IPS-NIHi11 (cell line): ENCODE measurements at places on chromosomes 11 and 22.
A peak's percentile ranks its signal among the peaks of the same experiment; 100 is the strongest.

- no peak for DNase-seq
Observed at GRCh38 chr11:34613552-34614056, 7.3 kb upstream of the EHF start.

- DNase-seq = no peak
Observed at GRCh38 chr11:45105984-45106375, 40.5 kb upstream of the PRDM11 start.

DNA sequence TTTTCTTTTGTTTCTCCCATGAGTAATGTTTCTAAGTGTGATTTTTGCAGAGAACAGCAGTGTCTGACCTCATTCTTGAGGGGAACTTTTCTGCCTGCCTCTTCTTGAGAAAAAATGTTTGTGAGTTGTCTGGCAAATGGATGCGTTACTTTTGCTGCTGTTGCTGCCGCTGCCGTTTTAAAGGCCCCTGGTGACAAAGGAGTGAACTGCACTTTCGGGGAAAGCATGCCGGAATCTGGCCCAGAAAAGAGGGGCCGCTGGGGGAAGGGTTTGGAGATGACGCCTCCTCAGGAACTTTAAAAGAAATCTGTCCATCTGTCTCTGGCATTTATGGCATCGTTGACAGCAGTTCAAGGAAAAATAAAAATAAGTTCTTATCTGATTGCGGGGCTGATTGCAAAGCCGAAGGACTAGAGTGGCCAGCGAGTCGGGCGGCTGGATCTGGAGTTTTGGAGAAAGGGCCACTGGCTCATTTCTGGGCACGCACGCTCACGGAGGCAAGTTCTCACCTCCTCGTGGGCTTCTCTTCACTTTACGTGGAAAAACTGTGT is 16.5 kb downstream of the ZBTB16 start:
- peak; percentile 62 for DNase-seq

DNA sequence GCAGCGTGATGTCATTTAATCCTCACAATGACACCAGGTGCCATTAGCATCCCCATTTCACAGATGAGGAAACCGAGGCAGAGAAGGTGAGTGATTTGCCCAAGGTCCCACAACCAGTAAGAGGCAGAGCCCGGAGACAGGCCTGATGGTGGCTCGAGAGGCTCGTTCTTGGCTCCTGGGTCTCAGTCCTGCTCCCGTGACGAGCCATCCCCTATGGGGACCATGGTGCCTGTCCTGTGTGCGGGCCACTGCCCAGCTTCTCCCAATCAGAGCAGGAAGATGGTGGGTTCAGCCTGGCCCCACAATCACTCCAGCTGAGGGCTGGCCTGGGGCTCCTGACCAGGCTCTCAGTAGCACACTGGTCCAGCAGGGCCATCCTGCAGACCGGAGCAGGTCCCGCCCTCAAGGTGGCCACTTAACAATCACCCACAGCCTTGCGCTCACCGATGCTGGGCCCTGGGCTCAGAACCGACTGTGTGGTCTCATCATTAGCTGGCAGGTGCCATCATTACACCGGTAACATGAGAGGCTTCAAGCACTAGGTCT is 3.6 kb downstream of the ALDH3B1 start:
- no peak for DNase-seq

DNA sequence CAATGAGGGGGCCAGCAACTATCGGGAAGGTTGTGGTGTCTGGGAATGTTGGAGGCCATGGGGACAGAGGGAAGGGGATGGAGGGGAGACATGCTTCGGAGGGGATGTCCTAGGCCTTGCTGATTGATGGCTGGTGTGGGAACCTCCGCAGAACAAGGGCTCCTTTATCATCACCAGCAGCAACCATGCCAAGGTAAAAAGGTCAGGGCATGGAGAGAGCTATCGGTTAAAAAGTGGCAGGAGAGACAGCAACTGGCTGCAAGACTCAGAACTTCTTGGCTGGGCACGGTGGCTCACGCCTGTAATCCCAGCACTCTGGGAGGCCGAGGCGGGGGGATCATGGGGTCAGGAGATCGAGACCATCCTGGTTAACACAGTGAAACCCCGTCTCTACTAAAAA is 3.0 kb downstream of the GSTT4 start:
- DNase-seq = no peak

DNA sequence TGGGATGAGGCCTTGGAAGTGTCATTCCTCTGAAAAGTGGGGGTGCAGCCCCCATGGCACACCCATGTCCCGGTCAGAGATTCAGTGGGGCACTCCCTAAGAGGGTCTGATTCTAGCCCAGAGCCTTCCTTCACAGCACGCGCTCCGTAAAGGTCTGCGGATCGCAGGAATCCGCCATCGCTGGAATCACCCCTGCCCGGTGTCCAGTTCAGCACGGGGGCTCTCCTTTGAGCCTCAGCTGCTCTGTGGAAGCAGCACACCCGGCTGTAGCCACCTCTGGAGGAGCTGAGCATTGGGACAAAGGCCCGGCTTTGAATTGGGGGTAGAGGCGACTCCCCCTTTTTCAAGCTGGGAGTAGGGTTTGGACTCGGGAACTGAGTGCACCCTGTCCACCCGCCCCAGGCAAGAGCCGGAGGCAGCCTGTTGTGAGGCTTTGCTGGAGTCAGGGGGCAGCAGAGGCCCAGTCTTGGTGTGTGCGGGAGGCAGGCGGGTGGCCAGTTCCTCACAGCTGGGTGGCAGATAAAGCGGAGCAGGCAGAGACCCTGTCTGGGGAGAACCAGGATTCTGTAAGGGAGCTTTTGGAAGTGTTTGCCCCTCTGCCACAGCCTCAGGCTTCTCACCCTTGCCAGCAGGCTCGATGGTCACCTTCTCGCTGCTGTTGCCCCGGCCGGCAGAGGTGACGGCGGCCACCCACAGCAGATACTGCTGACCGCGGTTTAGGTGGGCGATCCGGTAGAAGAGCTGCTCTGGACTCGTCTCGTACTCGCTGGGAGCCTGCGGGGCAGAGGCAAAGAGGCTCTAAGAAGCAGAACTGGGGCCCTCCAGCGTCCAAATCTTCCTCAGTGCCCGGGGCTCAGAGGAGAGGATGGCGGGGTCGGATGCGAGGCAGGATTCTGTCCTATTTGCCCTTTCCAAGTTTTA is 115.9 kb downstream of the CEP164 start:
- peak; percentile 92 for DNase-seq

DNA sequence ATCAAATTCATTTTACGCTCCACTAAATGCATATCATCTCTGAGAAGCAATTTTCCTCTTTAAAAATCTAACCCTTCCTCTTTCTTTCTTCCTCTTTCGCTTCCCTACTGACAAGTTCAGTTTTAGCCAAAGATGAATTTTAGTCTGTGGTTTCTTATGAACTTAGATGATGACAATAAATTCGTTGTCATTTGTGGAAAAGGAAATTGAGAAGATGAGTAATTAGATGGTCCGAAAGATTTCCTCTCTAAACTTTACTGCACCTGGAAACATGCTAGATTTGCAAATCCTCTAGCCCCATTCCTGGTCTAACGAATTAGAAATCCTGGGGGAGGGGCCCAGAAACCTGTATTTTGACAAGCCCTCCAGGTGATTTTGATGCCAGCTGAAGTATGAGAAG is 855.4 kb upstream of the CHORDC1 start:
- no peak for DNase-seq

DNA sequence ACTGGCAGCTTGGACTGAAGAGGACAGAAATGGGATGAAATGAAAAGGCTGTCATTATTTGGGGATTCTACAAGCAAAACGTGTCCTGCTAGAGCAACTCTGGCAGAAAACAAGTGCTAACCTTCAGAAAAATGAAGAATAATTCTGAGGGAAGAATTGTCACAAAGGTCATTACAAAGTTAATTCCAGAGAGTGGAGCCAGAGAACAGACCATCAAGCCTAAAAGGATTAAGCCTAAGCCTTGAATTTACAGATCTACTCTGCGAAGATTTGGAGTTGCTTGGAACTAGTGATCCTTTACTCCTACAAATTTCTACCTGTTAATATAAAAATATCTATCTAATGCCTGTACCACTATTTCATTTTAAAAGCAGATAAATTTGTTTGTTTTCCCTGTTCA is 1077.3 kb upstream of the CNTN5 start:
- DNase-seq = no peak

GRCh38 chr11:27468209-27468994 is 4.2 kb downstream of the LGR4 start:
- no peak for DNase-seq

DNA sequence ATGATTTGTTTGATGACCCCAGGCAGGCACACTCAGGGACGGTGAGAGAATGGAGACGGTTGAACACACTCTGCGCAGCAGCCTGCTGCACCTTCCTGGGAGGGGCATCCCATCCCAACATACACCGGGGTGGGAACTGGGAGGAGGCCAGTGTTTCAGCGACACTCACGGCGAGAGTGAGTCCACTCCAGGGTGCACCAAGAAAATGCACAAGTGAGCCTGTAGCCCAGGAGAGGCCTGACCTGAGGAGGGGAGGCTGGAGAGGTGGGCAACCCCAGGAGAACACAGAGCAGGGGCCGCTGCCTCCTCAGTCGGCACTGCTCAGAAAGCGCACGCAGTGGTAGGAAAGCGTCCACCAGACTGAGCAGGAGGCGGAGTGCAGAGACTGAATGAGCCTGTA is 54.5 kb downstream of the IGF2 start:
- no peak for DNase-seq

DNA sequence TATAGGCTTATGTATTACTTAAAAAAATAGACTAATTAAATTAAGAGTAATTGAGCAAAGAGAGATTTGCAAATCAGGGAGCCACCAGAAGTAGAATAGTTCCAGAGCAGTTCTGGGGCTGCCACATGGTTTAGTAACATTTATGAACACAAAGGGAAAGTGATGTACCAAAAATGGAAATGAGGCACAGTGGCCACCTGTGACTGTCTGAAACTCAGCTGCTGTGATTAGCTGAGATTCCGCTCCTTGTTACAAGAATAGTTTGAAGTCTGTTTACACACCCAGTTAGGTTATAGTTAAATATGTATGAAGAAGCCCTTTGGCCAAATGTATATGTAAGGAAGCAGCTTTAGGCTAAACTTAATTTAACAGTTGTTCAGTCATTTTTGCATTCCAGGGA is 901.5 kb upstream of the CHORDC1 start:
- DNase-seq = no peak

DNA sequence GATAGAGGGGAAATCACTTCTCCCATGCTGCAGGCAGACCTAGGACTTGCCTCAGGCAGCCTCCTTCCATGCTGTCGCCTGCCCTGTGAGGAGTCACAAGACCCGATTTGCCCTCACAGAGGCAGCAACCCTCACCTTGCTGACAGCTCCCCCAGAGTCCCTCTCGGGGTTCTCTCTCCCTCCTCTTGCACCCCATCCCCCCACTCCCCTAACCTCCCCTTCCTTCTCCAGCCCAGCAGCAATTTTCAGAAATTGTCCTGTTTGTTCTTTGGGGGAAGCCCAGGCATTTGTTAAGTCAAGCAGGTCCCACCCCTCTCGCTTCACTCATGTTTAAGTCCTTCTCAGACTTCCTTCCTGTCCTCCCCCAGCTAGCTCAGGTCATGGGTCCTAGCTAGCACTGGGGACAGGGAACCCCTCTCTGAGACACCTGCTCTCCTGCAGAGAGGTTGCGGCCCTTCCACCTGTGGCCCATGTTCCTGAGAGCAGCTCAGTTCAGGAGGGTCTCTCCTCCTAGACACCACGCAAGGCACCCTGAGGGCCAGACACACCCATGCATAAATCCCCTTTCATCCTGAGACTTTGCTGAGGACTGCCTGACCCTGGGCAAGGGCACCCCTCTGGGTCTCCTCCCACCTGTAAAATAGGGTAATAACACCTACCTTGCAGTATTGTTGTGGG is 6.3 kb upstream of the FXYD2 start:
- no peak for DNase-seq

DNA sequence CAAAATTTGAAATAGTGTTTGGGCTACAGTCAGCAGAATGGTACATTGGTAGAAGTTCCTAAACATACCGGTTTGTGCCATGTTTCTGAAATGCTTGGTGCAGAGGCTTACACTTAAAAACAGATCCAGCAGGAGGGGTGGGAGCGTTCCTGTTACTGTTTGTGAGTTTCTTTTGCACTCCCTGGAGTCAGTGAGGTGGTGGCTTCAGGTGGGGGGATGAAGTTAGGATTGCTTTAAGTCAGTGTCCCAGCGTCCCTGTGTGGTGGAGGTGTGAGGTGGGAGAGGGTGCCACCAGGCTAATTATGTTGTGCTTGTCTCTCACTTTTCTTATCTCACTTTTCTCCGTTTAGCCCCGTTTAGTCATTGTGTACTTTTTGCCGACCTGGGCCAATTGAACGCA is 9.7 kb downstream of the TNRC6B start:
- no peak for DNase-seq

GRCh38 chr11:15865212-15865987 is 490.9 kb downstream of the SOX6 start:
- no peak for DNase-seq

DNA sequence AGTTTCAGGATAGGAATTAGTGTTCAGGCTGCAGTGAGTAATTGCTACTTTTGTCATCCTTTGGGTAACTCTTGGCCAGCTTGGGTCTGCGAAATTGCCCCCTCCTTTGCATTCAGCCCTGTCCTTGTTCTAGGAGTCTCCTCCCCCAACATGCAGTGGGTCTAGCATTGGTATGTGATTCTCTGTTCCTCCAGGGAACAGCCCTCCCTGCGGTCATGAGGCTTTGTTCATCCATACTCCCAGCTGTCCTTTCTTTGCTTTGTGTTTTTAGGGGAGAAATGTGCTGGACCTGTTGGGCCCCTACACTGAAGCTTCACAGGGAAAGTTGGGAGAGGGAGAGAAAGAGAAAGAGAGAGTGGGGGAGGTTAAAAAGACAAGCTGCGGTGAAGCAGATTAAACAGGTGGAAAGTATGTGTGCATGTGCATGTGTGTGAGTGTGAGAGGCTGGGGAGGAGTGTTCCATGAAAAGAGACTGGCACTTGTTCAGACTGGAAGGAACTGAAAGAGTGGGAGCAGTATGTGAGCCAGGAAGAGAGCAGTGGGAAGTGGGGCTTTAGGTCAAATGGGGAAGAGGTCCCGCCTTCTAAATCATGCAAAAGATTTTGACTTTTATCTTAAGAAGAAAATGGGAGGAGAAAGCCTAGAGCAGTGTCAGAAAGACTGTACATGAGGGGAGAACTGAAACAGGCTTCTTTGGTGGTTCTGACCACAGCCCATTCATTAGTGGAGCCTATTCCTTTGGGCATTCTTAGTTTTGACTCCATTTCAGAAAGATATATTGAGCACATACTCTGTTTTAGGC is 17.9 kb upstream of the SESN3 start:
- DNase-seq = peak; percentile 39

GRCh38 chr22:47209040-47209514 is 446.6 kb downstream of the TBC1D22A start:
- DNase-seq = no peak

DNA sequence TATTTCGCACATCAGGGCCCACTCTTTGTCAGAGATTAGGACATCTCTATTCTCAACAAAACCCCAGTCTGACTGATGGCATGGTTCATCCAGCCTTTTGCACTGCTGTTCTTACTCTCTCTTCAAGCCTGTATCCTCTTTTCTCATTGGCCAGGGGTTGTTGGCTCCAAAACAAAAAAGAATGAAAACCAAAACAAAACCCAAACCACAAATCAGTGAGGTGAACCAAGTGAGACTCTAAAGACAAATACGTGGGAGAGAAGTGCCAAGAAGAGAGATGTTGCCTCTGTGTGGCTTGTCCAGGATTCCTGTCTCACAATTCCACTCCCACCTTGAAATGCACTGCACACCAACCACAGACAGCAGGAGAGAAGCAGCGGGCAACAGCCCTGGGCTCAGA is 278.9 kb upstream of the NARS2 start:
- no peak for DNase-seq
